Activated gamma-delta T cell treated with Interleukin-2 at 50 U/mL for 16 hours (primary cell): ENCODE measurements at places on chromosomes 12 and 14.

- DNase-seq = no peak
Measured at GRCh38 chr14:22313172-22313801, 275.7 kb downstream of the DAD1 start.

- no peak for DNase-seq
Measured at GRCh38 chr14:103503296-103503695, 19.3 kb downstream of the CKB start.

- DNase-seq = no peak
Measured at GRCh38 chr14:100239211-100239839, 381 bp downstream of the YY1 start.

- no peak for DNase-seq
Measured at GRCh38 chr12:62127516-62127915, 132.7 kb upstream of the USP15 start.

GRCh38 chr12:15700595-15700994 lies 88.6 kb downstream of the EPS8 start:
- no peak for DNase-seq

- DNase-seq = no peak
Measured at GRCh38 chr12:20415028-20415427, 46.7 kb downstream of the PDE3A start.

DNA sequence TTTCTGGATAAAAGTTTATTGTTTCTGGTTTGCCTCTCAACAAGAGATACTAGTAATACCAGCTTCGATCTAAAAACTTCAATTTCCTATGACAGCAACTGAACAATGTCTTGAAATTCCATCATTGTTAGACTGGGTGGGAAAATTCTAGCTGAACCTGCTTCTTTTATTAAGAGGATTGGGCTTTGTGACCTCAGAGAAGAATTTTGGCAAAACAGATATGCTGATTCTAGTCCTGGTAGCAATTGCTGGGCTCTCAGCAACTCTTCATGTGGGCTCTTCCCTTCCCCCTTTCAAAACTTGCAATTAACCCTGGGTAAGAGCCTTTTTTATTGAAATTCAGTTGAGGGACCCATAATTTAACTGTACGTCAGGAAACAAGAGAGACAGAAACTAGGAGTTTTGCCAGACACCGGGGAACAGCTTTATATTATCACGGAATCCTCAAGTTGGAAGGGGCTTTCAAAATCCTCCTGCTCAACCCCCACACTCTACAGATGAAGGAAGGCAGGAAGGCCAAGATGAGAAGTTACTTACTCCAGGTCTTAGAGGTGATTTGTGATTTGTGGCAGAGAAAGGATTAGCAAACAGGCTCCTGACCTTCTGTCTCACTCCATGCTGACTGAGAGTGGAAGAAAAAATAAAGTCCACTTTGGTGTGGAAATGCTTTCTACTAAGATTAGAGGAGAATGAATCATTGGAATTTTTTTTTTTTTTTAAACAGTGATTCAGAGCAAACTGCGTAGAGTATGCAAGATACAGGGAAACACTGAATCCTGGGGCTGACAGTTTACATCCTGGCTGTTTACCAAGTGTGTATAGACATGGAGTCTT lies 239.0 kb upstream of the ATP2B1 start:
- DNase-seq = no peak

DNA sequence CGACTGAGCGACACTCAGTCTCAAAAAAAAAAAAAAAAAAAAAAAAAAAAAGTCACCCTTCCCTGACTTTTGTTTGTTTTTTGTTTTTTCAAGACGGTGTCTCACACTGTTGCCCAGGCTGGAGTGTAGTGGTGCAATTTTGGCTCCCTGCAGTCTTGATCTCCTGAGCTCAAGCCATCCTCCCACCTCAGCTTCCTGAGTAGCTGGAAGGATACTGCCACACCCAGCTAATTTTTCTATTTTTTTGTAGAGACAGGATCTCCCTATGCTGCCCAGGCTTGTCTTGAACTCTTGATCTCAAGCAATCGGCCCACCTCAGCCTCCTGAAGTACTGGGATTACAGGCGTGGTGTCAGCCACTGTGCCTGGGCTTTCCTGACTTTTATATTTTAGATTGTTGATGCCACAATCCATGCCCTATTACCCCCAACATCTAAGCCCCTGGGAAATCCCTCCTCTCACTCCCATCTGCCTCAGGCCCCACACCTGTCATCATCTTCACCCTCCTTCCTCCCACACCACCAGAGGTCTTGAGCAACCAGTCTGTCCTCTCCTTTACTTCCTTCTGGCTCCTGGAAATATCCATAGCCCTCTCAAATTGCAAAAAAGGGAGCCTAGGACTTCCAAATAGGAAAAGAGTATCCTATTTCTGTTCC lies 7.8 kb downstream of the IKZF4 start:
- DNase-seq = no peak

DNA sequence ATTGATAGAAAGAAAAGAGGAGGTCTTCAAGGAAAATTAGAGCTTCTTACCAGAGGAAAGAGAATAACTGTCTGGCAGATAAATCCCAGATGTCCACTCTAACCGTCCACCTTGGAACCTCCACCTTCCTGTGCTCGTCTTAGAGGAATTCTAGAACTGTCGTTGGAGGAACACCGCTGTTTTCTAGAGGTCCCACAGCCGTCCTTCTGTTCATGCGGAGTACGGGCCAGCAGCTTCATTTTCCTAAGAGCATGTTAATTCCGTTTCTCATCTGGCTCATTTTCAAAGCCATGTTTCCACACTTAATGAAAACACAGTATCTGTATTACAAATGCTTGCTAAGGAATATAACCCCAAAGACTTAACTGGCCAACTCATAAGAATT lies 107.9 kb upstream of the ESRRB start:
- no peak for DNase-seq

DNA sequence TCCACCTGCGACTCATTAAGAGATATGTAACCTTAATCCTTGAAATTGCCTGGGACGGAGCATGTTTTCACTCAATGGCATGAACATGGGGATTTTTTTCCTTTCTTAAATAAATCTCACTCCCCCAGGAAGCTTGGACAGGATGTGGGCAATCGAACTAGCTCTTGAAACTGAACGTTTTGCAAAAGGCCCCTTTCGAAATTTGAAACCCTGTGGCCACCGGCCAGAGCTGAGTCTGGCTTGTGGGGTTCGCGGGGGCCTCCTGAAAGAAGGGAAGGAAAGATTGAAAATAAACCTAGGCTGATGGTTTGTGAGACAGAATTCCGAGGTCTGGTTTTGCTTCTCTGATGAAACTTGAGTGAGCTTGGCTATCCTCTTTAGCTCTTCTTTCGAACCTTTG lies 101.4 kb upstream of the RTL1 start:
- no peak for DNase-seq

- DNase-seq = no peak
Measured at GRCh38 chr12:118290130-118290529, 82.6 kb downstream of the TAOK3 start.

DNA sequence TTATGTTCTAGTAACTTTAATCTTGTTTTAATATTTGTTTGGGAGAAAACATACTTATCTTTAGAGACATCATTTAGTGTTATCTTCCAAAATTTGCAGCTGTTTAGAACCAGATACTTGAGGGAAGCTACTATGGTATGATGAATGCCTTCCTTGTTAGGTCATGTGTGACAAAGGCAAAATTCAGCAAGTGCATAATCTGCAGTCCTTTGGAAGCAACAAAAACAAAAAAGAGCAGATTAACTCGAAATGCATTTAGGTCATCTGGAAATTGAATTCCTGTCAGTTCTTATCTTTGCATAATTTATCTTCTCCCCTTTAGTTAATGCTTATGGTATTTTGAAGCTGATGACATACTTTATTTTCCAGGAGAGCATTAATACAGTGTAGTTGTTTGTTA lies 3.5 kb downstream of the FBXO34 start:
- no peak for DNase-seq

DNA sequence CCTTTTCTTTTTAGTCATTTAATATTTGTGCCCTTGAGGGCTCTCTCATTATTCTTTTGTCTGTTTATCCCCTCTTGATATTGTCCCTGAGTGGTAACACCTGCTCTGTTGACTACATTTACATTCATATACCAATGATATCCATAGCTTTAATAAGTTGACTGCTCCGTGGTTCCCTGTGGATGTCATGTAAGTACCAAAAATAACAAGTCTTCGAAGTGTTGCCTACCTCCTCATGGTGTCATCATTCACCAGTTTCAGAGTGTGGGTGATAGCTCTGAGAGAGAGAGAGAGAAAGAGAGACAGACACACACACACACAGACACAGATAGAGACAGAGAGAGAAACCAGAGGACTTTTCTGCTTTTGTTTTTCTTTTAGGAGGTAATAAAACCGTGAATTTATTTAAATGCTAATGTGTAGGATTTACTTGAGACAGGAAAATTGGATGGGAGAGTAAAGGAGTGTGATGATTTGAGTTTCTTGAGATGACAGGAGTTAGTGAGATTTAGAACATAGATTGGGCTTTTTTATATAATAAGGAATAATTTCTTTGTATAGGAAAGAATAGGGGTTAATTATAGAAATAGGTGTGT lies 52.2 kb downstream of the PAPOLA start:
- DNase-seq = no peak

DNA sequence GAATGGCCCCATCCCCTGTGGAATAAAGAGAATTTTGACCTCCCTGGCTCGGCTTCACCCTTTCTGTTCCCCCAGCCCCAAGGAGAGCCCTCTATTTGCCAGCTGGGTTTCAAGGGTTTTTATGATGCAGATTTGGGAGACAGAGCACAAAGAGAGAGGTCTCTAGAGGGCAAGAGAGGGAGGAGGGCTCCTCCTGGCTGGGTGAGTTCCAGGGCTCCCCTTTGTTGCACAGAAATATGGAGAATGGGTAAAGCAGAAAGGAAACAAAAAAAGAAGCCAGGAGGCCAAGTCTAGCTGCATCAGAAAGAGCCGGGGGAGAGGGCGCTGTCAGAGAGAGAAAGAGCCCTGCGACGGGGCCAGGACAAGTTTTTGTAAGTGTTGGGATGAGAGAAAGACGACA lies 319.6 kb upstream of the RTL1 start:
- DNase-seq = no peak

GRCh38 chr12:3252450-3252891 lies 175.3 kb downstream of the TSPAN9 start:
- DNase-seq = no peak

GRCh38 chr14:20327005-20327869 lies 5.8 kb downstream of the CCNB1IP1 start:
- DNase-seq = peak; percentile 19

- no peak for DNase-seq
Measured at GRCh38 chr14:28744126-28744525, 22.5 kb upstream of the FOXG1 start.

- peak; percentile 90 for DNase-seq
Measured at GRCh38 chr12:54398995-54399793, 14.7 kb upstream of the ZNF385A start.

- no peak for DNase-seq
Measured at GRCh38 chr12:6112004-6112403, 12.5 kb downstream of the VWF start.

DNA sequence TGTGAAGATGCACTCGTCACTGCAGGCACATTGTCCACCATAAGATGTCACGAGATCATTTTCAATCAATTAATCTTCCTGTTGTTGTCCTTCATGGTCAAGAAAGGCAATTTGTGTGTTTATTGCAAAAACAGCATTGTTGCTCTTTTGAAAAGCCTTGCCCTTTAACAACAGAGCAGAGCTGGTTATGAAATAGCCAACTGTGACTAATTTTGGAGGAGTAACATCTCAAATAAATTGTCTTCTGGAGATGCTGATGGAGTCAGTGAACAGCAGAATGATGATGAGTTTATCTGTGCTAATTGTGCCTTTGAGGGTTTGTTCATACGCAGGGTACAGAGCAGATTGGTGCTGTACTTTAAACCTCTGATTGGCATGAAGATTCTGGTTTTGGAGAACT lies 88.3 kb upstream of the E2F7 start:
- no peak for DNase-seq

- DNase-seq = no peak
Measured at GRCh38 chr12:92065018-92065499, 80.6 kb downstream of the BTG1 start.

- no peak for DNase-seq
Measured at GRCh38 chr12:131432532-131433260, 278.2 kb upstream of the SFSWAP start.

GRCh38 chr12:9118158-9118557 lies 2.4 kb upstream of the A2M start:
- DNase-seq = no peak

DNA sequence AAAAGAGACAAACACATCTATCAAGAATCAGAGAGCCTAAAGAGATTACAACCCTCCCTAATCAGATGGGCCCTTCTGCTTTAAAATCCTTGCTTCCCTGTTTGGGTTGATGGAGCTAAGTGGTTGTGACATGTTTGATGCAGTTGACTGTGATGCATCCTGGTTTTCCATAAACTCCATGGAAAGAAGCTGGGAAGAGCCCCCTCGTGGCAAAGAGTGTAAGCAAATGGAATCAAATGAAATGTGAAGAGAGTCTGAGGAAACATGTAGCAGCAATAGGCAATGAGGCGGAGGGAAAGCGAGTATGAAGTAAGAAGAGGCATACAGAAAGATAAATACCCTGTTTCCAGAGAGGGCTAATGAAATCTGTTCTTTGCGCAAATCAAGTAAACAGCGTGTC lies 70.4 kb upstream of the SLCO1C1 start:
- no peak for DNase-seq

DNA sequence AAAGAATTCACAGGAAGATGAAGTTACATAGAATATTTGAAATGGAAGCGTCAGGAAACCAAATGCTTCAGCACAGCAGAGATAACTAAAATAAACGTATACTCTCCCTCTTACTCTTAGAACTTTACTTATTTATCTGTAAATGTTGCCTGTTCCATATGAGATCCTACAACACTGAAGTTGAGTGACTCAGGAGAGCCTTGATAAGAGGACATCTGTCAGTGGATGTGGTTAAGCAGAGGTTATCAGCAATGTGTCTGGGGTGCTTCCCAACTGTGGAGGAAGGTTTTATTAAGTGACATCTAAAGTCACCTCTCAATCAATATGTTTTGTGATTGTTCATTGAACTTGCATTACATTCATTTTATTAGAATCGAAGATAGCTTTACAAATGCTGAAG lies 81.9 kb downstream of the NEDD1 start:
- no peak for DNase-seq

DNA sequence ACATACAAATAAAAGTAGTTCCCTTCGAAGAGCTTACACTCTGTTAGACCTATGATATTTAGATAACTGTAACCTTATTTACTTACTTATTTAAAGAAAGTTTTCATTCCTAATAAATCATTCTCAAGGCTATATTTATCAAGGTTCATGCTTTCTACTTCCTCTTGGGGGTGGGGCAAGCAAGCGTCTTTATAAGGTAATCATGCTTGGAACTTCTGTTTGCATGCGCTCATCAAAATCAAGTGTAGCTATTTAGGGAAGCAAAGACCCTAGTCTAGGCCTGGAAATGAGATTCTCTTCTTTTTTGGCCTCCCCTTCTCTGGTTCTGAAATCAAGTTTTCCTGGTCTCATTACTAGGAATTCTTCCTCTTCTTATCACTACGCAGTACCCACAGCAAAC lies 766 bp downstream of the RERG start:
- no peak for DNase-seq

GRCh38 chr12:59594943-59595500 lies 807 bp upstream of the SLC16A7 start:
- no peak for DNase-seq
